ENCODE measurements at places on chromosomes 16 and 17.
A peak's percentile ranks its signal among the peaks of the same experiment; 100 is the strongest.

- no peak for DNase-seq
Measured at GRCh38 chr16:65279576-65279975, 157.7 kb upstream of the CDH11 start.

DNA sequence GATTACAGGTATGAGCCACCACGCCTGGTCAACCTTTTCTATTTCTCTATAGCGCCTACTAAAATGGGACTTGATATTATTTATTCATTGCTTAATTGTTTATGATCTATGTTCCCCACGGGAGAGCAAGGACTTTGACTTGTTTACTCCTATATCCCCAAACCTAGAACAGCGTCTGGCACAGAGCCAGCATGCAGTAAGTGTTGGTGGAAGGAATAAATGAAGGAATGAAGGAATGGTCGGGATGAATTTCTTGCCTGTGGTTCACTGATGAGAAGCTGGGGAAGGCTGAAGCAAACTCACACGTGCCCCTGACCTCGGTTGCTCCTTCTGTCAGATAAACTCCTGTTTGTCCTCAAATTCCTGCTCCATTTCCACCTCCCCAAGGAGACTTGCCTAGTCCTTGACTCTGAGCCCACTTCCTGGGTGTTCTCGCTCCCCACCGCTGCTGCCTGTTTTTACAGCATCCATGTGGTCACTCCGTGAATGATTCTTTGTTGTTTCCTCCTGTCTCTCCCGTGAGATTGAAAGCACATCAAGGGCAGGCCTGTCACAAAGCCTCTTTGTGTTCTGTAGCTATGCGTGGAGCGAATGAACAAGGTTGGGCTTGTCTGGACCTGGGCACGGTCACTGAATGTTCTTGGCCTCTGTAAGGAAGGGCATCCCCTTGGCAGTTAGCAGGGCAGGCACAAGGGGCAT is 17.3 kb downstream of the C17orf100 start:
- DNase-seq, result no peak

- no peak for DNase-seq
Measured at GRCh38 chr17:69574257-69575197, 160.0 kb downstream of the MAP2K6 start.

- DNase-seq, result no peak
Measured at GRCh38 chr17:78637643-78638420, 60.6 kb upstream of the DNAH17 start.

- no peak for DNase-seq
Measured at GRCh38 chr16:75304521-75305363, 53.3 kb upstream of the BCAR1 start.

- no peak for DNase-seq
Measured at GRCh38 chr16:12252616-12253015, 276.1 kb downstream of the SNX29 start.

DNA sequence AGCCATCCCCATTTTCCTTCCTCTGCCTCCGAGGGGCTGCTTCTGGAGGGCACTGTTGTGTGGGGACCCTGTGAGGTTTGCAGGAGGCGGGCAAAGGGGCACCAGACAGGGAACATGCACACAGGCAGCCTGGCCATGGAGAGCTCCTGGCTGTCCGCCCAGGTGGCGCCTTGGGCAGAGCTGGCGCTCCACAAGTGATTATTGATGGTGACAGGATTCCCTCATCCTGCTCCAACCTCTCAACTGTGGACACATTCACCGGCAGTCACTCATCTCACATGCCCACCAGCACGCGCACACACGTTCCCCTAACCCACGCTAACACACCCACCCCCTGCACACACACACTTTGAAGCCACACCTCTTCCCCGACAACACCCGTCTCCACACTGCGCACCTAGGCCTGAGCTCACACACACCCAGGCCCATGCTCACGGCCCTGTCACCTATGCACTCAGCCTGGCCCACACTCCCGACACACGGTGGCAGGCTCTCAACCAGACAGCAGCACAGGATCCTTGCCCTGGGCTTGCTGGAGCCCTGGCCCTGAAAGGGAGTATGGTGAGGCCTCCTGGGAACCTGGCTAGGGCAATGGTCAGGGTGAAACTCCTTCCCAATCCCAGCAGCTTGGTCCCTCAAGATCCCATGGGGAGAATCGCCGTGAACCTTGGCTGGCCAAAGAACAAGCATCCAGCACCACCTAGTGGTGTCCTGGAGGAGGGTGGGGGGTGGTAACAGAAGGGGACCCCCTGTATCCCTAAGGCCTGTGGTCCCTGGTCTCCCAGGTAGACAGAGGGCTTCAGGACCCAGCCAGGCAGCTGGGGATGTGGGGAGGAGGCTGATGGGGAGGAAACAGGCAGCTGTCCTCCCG is 3.6 kb downstream of the PNMT start:
- peak; percentile 80 for DNase-seq

DNA sequence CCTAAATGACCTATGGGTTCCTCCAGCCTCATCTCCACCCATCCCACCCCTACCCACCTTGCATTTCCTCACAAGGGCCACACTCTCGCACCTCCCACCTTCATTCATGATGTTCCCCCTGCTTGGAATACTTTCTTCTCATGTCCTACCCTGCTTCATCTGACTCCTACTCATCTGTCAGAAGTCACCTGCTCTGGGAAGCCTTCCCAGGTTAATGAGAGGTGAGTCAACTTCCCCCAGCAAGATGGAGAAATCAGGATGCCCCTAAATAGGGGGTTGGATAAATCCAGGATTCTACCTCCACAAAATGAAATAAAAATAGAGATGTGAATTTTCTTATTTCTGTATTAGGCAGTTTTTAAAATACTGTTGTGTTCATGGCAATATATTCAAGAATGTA is 51.0 kb upstream of the WSB1 start:
- no peak for DNase-seq

DNA sequence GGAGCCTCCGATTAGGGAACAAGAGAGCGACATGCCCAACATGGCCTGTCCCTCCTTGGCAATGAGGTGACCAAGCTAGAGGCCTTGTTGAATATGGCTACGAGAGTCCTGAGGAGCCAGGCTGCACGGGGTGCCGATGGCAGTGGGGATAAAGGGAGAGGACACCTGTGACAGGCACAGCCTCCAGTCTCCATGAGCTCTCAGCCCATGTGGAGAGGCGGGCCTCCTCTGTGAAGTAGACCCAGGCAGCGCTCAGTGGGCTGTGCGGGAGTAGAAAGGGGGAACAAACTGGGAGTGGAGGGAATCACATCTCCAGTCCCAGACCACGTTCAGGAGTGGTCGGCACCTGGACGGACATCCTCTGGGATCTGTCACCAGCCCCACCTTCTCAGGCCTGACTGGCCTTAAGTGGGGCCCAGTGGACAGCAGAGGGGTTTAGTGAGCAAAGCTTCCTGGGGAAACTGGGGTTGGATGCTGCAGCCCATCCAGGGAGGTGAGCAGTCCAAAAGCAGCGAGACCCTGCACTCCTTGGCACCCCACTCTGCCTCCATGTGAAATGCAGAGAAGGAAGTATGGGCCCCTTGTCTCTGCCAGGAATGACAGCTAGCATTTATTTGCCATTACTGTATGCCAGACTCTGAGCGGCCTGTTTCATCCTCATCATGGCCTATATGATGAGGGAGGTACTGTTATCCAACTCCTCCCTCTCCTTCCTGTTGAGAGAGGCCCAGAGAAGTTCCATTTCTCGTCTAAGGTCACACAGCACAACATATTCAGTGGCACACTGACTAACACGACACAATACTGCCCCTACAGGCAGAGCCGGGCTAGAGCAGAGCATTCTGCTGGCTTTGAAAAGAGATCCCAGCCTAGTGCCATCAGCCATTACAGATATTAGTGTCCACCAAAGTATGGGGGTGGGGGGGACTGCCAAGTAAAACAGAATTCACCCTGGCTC is 4.5 kb upstream of the TMEM92 start:
- DNase-seq, result peak; percentile 90

GRCh38 chr16:8924214-8924613 is 39.5 kb downstream of the USP7 start:
- no peak for DNase-seq

DNA sequence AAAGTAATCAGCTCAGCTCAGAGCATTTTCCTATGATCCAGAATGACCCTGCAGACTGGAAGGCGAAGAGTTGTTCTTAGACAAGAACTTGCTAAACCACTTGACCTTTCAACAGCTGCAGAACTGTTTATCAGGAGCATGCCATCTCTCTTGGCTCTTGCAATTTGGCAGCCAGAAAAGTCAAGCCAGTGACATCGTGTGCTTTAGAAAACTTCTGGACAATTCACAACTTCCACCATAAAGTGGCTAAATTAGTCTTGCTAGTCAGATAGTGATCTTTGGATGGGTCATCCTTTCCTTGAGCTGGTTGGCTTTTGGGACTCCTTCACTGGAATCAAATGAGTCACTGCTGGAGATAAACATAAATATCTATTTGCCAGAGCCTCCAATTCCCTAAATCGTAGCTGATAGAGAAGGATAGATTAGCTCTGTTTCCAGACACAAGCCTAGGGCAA is 146.5 kb downstream of the MAP2K6 start:
- DNase-seq, result no peak

GRCh38 chr17:82978765-82979349 is 100.6 kb upstream of the METRNL start:
- DNase-seq, result no peak

- no peak for DNase-seq
Measured at GRCh38 chr17:19023209-19023999, 18.8 kb upstream of the FAM83G start.

GRCh38 chr17:18038149-18038850 is 668 bp downstream of the ATPAF2 start:
- no peak for DNase-seq

- DNase-seq, result no peak
Measured at GRCh38 chr17:75511610-75512575, 3.4 kb downstream of the CASKIN2 start.

DNA sequence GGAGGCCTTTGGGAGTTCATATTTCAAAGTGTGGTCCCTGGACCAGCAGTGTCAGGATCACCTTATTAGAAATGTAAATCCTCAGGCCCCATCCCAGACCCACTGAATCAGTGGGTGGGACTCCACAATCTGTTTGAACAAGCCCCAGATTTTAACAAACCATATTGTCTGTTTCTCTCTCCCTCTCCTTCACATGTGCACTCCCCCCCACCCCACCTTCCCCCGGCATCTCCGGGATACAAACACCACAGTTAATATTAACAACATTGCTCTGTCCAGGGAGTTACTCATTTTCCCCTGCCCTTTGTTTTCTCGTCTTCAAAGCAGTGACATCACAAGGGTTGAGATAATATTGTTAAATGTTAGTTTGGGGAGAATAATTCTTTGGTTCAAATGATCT is 127.3 kb downstream of the KATNIP start:
- no peak for DNase-seq

- no peak for DNase-seq
Measured at GRCh38 chr16:13436641-13437412, 483.1 kb upstream of the ERCC4 start.

DNA sequence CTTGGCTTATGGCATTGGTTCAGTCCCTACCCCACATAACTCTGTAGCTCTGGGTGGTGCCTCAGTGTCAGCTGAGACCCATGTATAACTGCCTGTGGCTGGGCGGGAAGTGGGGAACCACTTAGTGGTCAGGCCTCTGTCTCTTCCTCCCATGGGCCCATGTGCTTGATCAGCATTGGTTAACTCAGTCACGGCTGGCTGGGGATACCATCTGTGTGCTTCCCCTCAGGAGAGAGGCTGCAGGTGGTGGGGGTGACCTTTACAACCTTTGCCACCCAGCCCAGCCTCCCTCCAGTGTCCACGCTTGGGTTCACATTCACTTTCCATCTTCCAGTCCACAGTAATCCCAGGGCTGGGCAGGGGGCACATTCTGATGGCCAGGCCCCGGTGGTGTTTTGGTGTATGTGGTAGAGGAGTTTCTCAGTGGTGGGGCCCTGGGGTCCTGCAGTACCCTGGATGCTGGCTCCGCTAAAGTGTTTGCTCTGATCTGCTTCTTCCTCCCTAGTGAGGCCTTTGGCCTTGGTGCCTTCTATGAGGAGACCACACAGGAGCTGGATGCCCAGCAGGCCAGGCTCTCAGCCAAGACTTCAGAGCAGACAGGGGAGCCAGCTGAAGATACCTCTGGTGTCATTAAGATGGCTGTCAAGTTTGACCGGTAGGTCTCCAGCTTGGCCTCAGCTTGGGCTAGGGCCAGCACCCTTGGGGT is 10.2 kb upstream of the NFATC3 start:
- DNase-seq, result no peak

DNA sequence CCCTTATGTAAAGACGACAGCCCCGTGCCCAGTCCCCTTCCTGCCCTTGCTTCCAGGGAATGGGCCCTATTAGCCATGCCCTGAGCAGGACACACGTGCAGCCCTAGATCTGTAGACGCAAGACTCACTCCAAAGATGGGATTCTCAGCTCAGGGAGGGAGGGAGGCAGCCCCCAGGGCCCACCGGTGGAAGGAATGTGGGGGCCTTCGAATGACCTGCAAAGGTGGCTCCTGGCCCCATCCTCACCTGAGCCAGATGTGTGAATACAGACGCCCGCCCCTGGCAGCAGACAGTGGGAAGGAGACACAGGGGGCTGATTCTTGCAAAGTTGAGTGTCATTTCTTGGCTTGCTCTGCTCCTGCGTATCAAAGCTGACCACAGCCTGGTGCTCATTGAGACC is 47.8 kb downstream of the LITAF start:
- DNase-seq, result no peak

GRCh38 chr16:47640661-47641060 is 179.5 kb downstream of the PHKB start:
- DNase-seq, result no peak

- DNase-seq, result no peak
Measured at GRCh38 chr17:28792877-28793661, 49.3 kb downstream of the TRAF4 start.

GRCh38 chr17:44972953-44973352 is 4.8 kb upstream of the C1QL1 start:
- DNase-seq, result no peak

DNA sequence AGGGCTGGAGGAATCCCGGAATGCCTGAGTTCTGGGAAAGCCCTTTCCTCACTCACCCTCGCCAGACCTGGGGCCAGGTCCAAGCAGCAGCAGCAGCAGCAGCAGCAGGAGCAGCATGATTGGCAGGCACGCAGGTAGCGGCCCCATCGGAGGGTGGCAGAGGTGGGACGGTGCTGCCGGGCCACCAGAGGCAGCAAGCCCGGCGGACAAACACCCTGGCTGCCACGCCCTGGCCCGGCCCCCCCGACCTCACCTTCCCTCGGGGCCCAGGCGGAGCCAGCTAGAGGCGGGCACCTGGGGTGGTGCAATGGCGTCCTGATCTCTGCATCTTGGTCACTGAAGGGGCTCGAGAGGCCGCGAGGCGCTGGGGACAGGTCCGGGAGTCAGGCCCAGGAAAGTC is 122.4 kb downstream of the LAT start:
- no peak for DNase-seq

- DNase-seq, result no peak
Measured at GRCh38 chr17:74713171-74713755, 540 bp upstream of the CD300LF start.

- no peak for DNase-seq
Measured at GRCh38 chr17:43599835-43600234, 53.7 kb upstream of the ETV4 start.

All from 8988T (cell line).